ENCODE measurements at places on chromosomes 2 and 18.
A peak's percentile ranks its signal among the peaks of the same experiment; 100 is the strongest.

GRCh38 chr2:50347358-50348044 lies 684.4 kb downstream of the NRXN1 start:
- DNase-seq: no peak

GRCh38 chr2:238158509-238159070 lies at the start of gene ERFE:
ERFE (plus strand) TSS chr2:238158970; CDS start chr2:238159008, 38 bp downstream.
- DNase-seq: peak; percentile 31

- DNase-seq: no peak
These were observed 72.7 kb downstream of the SPIRE1 start for GRCh38 chr18:12585218-12585617.

DNA sequence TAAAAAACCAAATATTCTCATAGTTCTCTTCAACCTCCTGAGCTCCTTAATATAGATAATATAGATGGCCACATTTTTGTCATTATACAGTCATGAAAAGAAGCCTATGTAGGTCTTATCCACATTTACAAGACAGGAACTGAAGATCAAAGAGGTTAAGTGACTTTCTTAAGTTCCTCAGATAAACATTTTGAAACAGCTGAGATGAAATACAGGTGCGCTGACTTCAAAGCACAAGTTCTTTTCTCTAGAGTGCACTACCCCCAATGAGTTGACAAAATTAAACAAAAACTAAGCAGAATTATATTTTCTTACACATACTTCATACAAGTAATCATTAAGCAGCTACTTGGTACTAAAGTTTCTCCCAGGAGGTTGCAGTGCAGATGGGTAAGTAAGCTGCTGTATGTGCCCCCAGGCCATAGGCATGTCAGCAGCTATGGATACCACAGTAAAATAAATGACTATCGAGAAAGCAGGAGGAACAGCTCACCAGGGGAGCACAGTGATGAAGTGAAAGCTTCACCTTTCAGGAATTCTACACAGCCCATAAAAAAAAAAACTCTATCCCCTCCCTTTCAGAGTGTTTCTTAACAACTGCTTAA lies 199.8 kb downstream of the DPP10 start:
- no peak for DNase-seq

- no peak for DNase-seq
These were observed 22.0 kb upstream of the SERPINB12 start for GRCh38 chr18:63520053-63520685.

- DNase-seq: no peak
These were observed 243.0 kb downstream of the HDAC4 start for GRCh38 chr2:239157771-239158170.

- DNase-seq: no peak
These were observed 54.3 kb downstream of the VSNL1 start for GRCh38 chr2:17594533-17595401.

DNA sequence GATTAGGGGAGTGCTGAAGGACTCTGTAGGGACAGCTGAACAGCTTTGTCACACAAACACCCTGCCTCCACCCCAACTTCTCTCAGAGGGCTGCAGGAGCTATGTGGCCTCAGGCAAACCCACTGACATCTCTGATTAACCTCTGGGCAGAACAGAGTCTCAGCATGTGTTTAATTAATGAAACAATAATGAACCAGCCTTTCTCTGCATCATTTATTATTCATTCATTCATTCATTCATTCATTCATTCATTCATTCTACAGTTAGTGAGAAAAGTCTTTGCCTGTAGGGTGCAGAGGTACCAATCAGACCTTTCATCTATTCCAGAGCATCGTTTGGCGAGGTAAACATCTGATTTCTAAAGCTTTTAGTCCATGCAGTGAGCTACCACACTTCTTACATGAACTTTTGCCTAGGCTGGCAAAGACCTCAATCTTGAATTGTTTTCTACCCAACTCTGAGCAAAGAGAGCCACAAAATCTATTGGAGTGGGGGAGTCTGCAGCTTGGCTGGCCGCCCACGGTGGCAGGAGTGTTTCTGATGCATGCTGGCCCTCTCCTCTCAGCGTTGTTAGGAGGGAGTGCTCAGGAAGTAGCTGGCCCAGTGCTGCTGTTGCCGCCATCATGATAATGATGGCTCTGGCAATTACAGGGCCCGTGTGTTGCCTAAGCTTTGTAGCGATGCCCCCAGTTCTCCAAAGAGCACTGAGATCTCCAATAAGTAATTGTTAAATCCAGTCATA lies 198.9 kb downstream of the SMAD7 start:
- no peak for DNase-seq

- peak; percentile 79 for DNase-seq
These were observed 5.8 kb downstream of the PRLH start for GRCh38 chr2:237572021-237572741.

GRCh38 chr18:35267809-35268208 lies 22.2 kb downstream of the ZSCAN30 start:
- DNase-seq: no peak

GRCh38 chr2:46963941-46964673 lies 48.5 kb upstream of the MCFD2 start:
- peak; percentile 37 for DNase-seq

DNA sequence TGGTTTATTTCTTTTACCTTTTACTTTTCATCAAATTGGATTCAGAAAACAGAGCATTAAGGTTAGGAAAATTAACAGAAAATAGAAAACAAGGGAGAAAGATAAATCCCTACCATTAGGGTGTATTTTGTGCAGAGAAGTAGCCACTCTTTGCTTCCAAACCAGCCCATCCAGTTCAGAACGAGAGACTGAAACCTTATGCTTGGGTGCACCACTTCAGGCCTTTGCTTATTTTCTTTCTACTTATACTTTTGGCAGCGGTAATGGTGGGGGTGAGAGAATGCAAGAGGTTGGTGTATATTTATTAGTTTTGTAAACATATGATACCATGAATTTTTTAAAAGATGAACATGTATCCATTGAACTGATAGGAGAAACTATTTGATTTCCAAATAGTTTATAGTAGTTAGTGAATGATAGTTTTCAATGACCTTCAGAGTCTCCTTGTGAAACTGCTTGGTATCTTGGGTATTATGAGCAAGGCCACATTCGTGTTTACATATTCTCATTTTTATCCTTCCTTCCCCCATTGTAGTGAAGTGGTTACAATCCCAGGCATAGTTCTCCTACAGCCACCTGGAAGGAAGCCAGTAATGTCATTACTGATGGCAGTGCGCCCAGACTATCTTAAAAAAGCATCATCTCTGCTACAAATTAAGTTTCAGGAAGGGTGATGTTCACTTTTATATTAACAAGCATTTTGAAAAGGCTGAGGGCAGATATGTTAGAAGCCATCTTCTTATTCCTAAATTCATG lies 60.8 kb downstream of the MFSD6 start:
- DNase-seq: peak; percentile 54

GRCh38 chr18:79612291-79613108 lies 67.1 kb upstream of the CTDP1 start:
- DNase-seq: no peak

GRCh38 chr18:44637210-44638033 lies 43.3 kb upstream of the SETBP1 start:
- DNase-seq: no peak

GRCh38 chr2:134281815-134282419 lies 28.0 kb downstream of the MGAT5 start:
- no peak for DNase-seq

DNA sequence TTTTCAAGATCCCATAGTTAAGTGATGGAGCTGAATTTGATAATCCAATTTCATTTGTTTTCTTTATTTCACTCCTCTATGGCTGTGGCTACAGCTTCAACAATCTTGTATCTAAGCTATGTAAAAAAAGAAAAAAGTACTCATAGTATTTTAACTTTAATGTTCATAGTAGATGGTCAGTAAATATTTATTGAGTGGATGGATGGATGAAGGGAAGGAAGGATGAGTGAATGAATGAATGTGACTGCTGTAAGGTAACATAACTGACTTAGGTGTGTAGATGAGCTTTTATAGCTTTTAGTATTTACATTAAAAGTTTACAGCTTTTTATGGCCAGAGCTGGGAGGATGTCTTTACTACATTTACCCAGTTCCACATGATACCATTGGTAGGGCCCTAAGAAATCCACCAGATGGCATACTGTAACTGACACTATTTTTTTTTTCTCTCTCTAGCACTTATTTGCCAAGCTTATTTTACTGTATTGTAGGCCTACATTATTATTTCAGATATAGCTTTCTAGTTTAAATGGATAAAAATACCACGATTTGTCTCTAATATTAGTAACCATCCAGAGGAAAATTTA lies 13.4 kb upstream of the HRH4 start:
- no peak for DNase-seq

GRCh38 chr2:151841047-151841424 lies 12.8 kb upstream of the ARL5A start:
- no peak for DNase-seq

All from CD14-positive monocyte (primary cell).